Activated T-cell treated with anti-CD3 and anti-CD28 coated beads, Interleukin-2, amount 50 U/mL, for 72 hours (primary cell): ENCODE measurements at places on chromosomes 12 and 14.

DNA sequence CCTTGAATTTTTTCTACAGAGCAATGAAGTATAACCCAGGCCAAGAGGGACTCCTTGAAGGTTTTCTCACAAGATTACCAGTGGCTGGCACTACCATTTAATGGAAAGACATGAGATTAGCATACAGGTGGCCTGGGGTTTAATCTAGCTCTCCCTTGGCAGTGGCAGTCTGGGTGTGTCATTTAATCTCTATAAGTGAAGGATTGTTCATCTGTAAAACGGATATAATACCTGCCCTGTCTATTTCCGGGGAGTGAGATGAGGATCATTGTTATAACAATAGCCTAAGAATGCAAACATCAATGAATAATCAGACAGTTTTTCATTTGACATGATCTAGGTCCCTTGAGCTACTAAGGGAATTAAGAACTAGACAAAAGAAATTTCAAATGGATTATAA is 168.7 kb upstream of the CPNE8 start:
- no peak overlapping the region for H3K27ac ChIP-seq
- H3K36me3 ChIP-seq: no peaks in the 10 kb centered on the region
- H3K4me1 ChIP-seq: no peaks in the 10 kb centered on the region
- no peak for DNase-seq

GRCh38 chr12:58323676-58324075 is 382.3 kb downstream of the ATP23 start:
- H3K27ac ChIP-seq: no peak overlapping the region
- H3K4me3 ChIP-seq: no peak overlapping the region
- DNase-seq: no peak
- no peaks in the 10 kb centered on the region for H3K36me3 ChIP-seq
- no peaks in the 10 kb centered on the region for H3K4me1 ChIP-seq
- no peaks in the 10 kb centered on the region for H3K27me3 ChIP-seq

- no peaks in the 10 kb centered on the region for H3K27me3 ChIP-seq
- H3K4me3 ChIP-seq: no peak overlapping the region
- H3K4me1 ChIP-seq: peaks cover 85% of the 10 kb centered on the region
- H3K27ac ChIP-seq: no peak overlapping the region
Observed at GRCh38 chr14:68947802-68948201, 31.3 kb downstream of the ACTN1 start.

- no peak overlapping the region for H3K4me3 ChIP-seq
- no peaks in the 10 kb centered on the region for H3K4me1 ChIP-seq
- H3K27me3 ChIP-seq: no peaks in the 10 kb centered on the region
- DNase-seq: no peak
Observed at GRCh38 chr14:80056497-80056801, 154.9 kb downstream of the DIO2 start.

DNA sequence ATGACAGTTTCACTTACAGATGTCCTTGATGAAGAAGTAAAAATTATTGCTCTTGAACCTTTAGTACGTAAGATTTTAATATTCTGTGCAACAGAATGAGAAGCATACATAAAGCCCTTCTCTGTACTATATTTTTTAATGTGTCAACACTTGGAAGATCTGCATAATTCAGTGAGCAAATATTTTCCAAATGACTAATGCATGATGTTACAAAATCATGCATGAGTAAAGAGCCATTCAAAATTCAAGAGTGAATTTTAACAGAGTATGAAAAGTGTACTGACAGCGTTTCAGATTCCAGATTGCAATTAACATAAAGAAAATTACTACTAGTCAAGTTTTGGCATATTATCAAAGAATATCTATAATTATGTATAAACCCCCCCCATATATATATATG is 101.4 kb upstream of the BBS10 start:
- H3K27ac ChIP-seq: no peak overlapping the region
- H3K36me3 ChIP-seq: peaks cover 7% of the 10 kb centered on the region
- H3K27me3 ChIP-seq: no peaks in the 10 kb centered on the region
- H3K4me1 ChIP-seq: peaks cover 46% of the 10 kb centered on the region

GRCh38 chr14:85535991-85536832 is 6.3 kb downstream of the FLRT2 start:
- peaks cover 52% of the 10 kb centered on the region for H3K27me3 ChIP-seq
- no peak overlapping the region for H3K4me3 ChIP-seq
- DNase-seq: no peak
- H3K27ac ChIP-seq: no peak overlapping the region
- peaks cover 16% of the 10 kb centered on the region for H3K4me1 ChIP-seq

GRCh38 chr14:36522347-36522971 is 2.4 kb upstream of the NKX2-1 start:
- H3K4me1 ChIP-seq: peaks cover 17% of the 10 kb centered on the region
- no peak overlapping the region for H3K27ac ChIP-seq
- H3K36me3 ChIP-seq: peaks cover 3% of the 10 kb centered on the region
- no peak for DNase-seq
- peak overlapping the region; percentile 29 for H3K4me3 ChIP-seq
- peaks cover 69% of the 10 kb centered on the region for H3K27me3 ChIP-seq

GRCh38 chr12:55743406-55744339 is 751 bp downstream of the GDF11 start:
- peaks cover 2% of the 10 kb centered on the region for H3K36me3 ChIP-seq
- peak overlapping the region; percentile 70 for H3K27ac ChIP-seq
- H3K4me1 ChIP-seq: peaks cover 33% of the 10 kb centered on the region
